ENCODE measurements at places on chromosomes 7 and 10.

- no peak for DNase-seq
Observed at GRCh38 chr10:124420254-124420653, 1.5 kb upstream of the OAT start.

DNA sequence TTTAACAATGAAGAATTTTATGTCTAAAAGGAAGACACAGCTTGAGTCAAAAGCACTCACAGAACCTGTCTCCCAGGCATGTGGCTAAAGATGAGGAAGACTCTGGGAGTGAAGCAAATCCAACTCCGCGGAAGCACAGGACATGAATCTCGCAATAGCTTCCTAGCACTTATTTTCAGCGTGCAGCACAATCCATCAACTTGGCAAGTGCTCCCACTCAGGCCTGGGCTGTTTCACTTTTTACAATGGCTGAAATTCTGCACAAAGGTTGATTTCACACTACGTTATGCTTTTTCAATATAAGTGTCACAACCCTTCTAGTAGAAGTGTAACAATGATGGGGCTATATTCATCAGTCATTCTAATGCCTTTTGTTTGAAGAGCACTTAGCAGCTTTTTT, 180.2 kb downstream of the XPNPEP1 start:
- DNase-seq: no peak

DNA sequence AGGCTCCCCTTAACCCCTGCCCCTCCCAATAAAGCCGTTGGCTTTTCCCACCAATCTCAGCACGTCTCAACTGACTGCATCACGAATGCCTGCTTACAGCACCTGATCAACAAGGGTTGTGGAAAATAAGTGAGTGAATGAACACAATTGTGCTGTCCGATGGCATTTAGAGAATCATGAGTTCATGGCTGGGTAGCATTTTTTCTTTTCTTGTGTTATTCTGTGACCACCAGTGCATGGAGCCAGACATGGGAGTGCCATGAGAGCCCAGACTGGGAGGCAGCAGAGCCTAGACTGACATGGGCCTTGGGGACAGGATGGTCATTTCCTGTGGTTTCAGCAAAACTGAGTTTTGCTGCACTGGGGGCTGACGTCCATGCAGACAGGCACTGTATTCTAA, 254.1 kb upstream of the IGFBP3 start:
- no peak for DNase-seq

- DNase-seq: no peak
Observed at GRCh38 chr7:44384586-44385433, 59.4 kb upstream of the CAMK2B start.

GRCh38 chr7:151838861-151839381, 38.0 kb downstream of the PRKAG2 start:
- peak; percentile 99 for DNase-seq

- DNase-seq: no peak
Observed at GRCh38 chr7:95190515-95190914, 133.8 kb downstream of the PON1 start.

DNA sequence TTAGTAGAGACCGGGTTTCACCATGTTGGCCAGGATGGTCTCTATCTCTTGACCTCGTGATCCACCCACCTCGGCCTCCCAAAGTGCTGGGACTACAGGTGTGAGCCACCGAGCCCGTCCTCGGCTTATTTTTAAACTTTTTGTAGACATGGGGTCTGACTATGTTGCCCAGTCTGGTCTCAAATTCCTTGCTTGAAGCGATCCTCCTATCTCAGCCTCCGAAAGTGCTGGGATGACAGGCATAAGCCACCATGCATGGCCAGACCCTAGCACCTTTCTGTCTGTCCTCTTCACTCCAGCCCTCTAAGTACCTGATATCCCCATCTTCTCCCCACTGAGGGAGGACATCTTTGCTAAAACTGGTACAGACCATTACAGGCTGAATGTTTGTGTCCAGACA, 41.4 kb downstream of the TMEM130 start:
- DNase-seq: no peak

DNA sequence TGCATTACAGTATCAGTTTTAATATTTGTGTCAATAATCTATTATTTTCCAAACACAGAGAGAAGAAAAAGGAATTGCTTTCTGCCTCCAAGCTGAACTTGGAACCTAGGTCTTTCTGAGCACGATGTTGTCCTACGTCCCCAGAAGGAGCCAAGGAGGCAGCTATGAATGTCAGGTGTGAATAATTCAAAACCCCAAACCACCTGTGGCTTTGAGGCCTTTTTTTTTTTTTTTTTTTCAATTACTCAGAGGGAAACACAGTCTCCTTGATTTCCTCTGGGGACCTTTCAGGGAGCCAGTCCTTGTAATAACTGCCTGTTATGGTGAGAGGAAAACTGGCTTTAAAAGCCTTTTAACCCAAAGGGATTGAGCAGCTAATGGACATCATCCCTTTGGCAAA, 8.3 kb downstream of the GPR85 start:
- no peak for DNase-seq

DNA sequence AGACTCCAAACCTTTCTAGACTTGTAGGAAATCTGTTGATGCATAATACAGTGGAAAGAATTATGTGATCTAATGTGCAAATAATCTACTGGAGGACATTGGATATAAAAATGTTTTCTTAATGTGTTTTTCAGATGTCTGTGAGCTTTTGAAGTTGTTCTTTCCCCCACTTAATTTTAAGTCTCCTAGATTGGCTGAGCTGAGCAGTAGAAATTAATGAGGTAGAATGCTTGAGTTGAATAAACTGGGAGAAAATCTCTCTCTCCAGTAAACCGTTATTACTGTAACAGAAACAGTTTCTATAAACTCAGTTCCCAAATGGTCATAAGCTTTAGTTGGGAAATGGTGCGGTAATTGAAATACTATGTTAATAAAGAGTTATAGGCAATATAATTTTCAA, 15.7 kb downstream of the CSGALNACT2 start:
- no peak for DNase-seq

- DNase-seq: no peak
Observed at GRCh38 chr10:118153287-118153686, 106.5 kb upstream of the RAB11FIP2 start.

GRCh38 chr10:59674215-59674836, 35.3 kb downstream of the SLC16A9 start:
- no peak for DNase-seq

GRCh38 chr10:79415736-79416577, 29.5 kb downstream of the ZCCHC24 start:
- DNase-seq: no peak

- DNase-seq: no peak
Observed at GRCh38 chr10:6593241-6593671, 13.2 kb upstream of the PRKCQ start.

- DNase-seq: no peak
Observed at GRCh38 chr7:96067321-96067720, 254.6 kb downstream of the SLC25A13 start.

- DNase-seq: no peak
Observed at GRCh38 chr7:70620333-70621055, 511.4 kb upstream of the GALNT17 start.

DNA sequence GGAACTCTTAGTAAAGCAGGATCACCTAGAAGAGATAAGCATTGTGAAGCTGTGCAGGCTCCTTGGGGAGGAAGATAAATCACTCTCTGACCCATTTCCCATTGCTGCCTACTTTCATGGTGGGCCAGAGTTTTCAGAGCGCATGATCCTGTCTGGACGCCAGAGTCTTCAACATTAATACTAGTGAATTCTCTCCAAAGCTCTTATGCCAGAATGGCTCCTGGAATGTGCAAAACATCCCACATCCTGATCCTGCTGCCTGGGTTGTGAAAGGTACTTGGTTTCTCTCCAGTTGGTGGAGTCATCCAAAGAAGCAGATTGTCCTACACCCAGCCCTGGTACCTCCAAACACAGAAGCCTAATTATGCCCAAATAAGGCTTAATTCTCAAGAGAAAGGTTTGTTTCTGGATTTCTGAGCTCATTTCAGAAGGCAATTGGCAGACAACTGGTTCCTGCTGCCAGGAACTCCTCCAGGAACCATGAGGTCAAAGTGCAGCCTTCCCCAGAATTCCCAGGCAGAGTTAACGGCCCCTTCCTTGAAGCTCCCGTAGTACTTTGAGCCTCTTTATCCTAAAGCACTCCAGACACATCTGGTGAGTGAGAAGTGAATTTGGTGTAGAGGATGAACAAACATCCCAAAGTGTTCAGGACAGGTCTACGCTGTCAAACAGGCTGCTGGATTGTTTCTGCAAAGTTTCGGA, 495.2 kb downstream of the PLXNA4 start:
- DNase-seq: no peak

- DNase-seq: no peak
Observed at GRCh38 chr7:66921396-66921917, 432 bp downstream of the TMEM248 start.

- no peak for DNase-seq
Observed at GRCh38 chr7:66699998-66700397, 40.5 kb upstream of the RABGEF1 start.

DNA sequence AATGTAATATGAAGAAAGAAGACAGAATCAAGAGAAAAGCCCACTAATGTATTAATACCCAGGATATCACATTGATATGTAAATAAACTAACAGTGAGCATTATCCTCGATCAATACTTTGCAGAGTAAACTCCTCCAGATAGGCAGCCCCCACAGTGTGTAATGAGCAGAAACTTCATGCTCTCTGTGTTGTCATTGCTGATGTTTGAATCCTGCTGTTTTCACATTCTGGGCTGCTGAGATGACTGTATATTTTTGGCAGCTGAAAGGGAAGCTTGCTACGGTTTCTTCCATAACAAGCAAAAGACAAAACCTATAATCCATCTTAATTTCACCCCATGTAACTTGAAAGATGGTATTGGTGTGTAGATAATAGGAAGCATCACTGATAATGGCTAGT, 15.3 kb upstream of the THSD7A start:
- DNase-seq: no peak

- no peak for DNase-seq
Observed at GRCh38 chr10:1047937-1048336, 982 bp downstream of the IDI1 start.

DNA sequence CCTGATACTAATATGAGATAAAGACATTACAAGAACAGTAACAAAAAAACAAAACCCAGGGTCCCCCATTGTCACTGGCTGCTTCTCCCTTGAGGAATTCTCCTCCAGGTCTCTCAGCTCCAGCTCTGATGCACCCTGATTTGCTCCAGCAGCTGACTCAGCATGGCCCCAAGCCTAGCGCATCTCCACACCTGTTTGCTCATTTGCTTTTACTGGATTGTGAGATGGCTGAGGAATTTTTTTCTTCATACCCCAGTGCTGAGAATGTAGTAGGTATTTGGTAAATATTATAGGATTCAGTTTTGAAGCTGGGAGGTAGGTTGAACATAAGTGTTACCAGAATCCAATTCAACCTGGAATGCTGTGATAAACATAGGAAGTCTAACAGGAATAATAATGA, 171.9 kb downstream of the PKD1L1 start:
- no peak for DNase-seq

- no peak for DNase-seq
Observed at GRCh38 chr10:12484941-12485805, 135.8 kb downstream of the CAMK1D start.

GRCh38 chr10:111968647-111969046, 214.9 kb downstream of the GPAM start:
- DNase-seq: no peak

DNA sequence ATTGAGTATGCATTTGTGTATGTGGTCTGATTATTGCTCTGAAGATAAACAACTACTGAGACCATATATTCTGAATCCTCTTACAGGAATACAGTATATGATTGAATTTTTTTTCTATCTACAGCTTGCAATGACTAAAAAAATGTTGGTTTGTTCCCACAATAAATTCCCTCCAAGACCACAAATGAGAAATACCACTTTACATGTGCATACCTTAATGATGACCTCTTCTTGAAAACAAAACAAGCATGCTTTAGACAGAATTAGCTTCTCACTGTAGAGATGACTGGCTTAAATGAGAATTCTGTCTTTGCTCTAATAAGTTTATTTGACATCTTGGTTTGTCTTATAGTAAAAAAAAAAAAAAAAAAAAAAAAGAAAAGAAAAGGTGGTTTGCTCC, 241.5 kb downstream of the PCDH15 start:
- no peak for DNase-seq

- DNase-seq: no peak
Observed at GRCh38 chr10:70582793-70583668, 19.5 kb downstream of the PRF1 start.

GRCh38 chr7:11343136-11343535, 369.5 kb downstream of the PHF14 start:
- DNase-seq: no peak

DNA sequence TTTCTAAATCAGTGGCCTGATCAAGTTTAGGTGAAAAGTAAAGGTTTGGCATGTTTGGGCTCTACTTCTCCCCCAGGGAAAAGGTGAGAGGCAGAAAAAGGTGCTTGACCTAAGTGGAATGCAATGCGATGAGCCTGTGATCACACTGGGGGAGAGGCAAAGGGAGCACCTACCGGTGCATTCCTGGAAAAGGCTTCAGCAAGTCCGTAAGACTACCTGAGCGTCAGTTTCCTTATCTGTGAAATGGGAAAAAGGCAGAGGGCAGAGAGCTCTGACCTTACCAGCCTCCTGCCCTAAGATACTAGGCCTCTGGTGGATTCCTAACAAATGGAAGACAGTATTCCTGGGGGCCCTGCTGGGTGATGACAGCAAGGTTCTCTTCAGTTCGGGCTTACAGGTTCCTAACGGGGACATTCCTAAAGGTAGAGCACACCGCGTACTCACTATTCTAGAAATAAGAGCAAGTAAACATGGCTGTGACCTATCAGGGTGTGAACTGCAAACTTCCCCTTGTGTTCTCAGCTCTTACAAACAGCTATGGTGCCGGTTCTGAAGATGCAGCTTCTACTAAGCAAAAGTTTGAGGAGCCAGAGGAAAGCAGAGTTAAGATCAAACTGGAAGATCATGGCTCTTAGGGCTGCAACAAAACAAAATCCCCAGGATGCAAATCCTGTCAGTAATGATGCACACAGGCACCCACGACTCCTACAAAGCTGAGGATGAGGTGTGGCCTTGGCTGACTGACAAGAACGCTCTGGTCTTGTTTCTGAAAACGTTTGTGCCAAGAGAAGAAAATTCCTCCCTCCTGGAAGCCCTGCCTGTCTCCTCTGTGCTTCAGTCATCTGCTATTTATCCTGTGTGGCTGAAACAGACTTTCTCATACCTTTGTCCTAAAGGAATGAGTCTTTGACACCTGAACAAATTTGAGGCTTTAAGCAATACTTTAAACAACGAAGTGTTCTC, 13.3 kb upstream of the ACSL5 start:
- no peak for DNase-seq

DNA sequence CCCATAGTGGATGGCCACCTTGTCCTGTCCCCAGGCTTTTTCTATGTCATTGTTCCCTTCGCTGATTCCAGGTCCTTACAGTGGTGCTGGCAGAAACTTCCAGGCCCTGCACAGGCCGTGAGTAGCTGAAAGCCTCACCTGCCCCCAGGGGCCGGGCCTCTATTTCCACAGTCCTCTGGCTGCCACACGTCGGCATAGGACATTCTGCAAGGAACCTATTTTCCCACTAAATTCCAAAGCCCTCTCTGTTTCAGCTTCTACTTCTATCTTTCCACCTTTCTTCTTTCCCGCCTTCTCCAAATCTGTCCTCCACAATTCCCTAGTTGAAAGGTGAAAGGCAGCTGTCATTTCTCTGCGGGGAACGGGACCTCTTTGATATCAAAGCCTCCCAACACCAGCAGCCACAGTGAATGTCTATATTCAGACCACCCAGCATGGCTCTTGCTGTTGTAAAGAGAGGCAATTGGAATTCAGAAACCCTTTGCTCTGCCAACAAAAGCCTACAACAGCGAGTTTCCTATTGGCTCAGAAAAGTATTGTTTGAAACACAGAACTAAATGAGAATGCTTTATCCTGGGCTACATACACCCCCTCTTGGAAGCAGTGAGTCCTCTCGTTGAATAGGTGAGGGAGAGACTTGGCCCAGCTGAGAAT, 607.7 kb downstream of the GALNT17 start:
- DNase-seq: no peak

Measured in GF-D8 (cell line).